ENCODE measurements at places on chromosomes 3 and 15.

DNA sequence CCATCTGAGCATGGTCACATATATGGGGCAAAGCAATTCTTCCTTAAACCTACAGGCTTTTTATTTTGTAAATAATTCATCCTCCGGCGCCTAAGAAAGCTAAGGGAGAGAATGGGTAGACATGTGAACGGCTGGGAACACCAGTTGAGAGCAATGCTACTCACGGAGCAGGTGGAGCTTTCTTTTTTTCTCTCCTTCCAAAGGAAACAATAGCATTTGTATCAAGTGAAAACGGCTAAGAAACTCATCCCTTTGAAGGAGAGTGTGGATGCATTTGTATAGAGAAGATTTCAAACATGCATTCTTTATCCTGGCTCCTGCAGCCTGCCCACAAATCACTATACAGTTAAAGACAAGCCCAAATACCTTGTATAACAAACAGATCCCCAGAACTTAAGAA, 637.8 kb downstream of the MAGI1 start:
- no peak for DNase-seq

DNA sequence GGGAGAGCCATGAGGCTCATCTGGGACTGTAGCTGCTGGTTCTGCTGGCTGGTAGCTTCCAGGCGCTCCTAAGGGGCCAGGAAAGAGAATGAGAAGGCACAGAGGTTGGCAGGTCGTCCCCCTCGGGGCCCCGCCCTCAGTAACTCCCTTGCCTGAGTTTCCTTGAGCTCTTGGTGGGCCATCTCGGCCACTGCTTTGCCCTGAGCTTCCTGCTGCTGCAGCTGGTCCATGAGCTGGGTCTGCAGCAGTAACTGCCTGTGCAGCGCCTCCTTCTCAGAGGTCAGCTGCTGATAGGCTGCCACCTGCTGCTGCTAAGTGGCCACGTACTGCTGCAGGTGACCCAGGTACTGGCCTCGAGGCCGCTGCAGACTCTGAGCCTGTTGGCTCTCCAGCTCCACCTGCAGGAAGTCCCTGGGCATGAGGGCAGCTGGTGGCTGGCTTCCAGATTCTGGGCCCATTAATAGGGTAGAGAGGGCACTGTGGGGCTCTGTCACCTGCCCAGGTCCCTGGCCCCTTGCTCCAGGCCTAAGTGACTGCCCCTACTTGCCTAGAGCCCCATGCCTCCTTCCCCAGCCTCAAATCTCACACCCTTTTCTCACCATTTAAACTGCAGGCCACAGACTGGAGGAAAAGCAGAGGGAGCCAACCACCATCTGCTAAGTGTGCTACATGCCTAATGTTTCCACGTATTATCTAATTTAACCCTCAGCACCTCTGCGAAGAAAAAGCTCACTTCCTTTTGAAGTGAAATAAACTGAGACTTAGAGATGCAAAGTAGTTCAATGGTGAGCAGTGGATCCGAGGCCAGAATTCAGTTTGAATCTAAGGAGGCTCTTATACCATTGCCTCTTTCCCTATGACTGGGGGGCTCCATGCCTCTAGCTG, 10.8 kb upstream of the VPS33B start:
- DNase-seq: no peak

- no peak for DNase-seq
Observed at GRCh38 chr3:126456211-126456610, 19.5 kb downstream of the ZXDC start.

DNA sequence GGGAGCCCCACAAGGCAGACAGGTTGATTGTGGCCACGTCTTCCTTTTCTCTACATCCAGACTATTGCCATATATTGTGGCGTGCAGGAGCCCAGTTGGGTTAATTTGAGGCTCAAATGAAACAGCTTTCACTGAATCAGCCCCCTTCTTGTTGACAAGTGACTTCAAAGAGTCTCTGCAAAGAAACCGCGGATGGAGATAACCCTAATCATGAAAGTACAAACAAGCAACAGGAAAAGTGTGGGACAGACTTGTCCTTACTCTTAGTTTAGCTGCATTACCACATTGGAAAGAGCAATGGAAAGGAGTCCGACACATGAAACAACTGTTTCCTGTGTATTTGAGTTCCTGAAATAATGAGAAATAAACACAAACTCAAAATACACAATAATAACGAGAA, 3.3 kb downstream of the TMEM40 start:
- DNase-seq: no peak

- DNase-seq: no peak
Observed at GRCh38 chr15:45628136-45628535, 6.7 kb upstream of the SQOR start.

DNA sequence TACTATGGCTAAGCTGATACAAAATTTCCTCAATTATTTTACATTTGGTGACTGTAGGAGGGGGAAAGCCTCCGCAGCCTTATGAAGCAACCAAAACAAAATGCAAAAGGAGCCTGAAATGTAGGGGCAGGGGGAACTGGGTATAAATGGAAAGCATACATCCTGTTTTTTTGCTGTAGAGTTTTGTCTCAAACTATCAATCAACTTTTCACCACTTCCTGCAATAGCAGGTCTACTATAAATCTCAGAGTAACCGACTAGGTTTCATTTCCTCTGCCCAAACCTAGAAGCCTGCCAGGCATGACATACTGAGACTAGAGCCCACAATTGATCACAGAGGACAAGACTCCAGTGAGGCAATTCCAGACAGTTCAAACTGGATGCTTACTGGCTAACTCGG, 91.3 kb downstream of the SHQ1 start:
- no peak for DNase-seq

DNA sequence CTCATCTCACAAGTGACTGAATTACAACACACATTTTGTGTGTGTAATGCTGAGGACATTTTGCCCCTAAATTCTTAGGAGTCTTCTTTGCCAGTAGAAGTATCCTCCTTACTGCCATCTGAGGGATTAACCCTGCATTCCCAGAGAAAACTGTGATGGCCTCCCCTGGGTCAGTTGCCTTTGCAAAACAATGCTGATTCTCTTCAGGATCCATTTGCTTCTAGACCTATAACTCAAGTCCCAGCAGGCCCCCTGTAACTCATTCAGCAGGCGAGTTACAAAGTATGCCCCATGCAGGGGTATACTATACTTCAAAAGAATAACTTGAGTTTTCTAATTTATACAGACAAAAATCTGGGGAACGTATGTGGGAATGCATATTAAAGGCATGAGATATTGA, 6.6 kb upstream of the MCF2L2 start:
- DNase-seq: no peak

DNA sequence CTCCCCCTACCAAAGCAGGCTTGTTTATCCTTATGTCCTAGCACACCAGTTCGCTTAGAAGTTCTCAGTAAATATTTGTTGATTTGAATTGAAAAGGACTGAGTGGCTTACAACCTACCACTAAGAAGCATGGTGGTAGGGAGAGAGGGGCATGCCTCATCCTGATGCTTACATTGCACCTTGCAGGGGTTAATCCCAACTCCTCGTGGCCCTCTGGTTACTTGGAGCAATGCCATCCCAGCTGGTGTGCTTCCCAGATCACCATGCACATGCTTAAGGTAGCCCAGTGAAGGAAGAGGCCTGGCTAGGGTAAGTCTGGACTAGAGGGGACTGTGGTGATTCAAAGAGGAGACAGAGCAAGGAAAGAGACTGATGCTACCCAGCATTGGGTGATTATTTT, 253.3 kb downstream of the CLSTN2 start:
- no peak for DNase-seq

All from omental fat pad (tissue), 4 donors.